ENCODE measurements at places on chromosomes 12 and 14. TPM values are rescaled to one million over a fixed set of nuclear protein-coding genes. Genes with fewer than 3 reads are reported as not detected.

- no peaks in the 10 kb centered on the region for H3K36me3 ChIP-seq
- DNase-seq = no peak
- no peaks in the 10 kb centered on the region for H3K4me1 ChIP-seq
- no peak overlapping the region for H3K27ac ChIP-seq
These were observed 1006.0 kb upstream of the TMEM132C start for GRCh38 chr12:127260999-127261398.

GRCh38 chr14:99281396-99281795, 9.4 kb upstream of the BCL11B start:
- no peak overlapping the region for H3K27ac ChIP-seq
- no peaks in the 10 kb centered on the region for H3K4me1 ChIP-seq
- H3K36me3 ChIP-seq = no peaks in the 10 kb centered on the region
- no peak for DNase-seq
- no peaks in the 10 kb centered on the region for H3K27me3 ChIP-seq
- H3K4me3 ChIP-seq = no peak overlapping the region

- H3K4me3 ChIP-seq = no peak overlapping the region
- no peaks in the 10 kb centered on the region for H3K36me3 ChIP-seq
- no peaks in the 10 kb centered on the region for H3K27me3 ChIP-seq
- no peak for DNase-seq
- no peak overlapping the region for H3K27ac ChIP-seq
- no peaks in the 10 kb centered on the region for H3K4me1 ChIP-seq
These were observed 208.8 kb downstream of the VRK1 start for GRCh38 chr14:97005934-97006333.

The KCNC2 gene
- not detected for total RNA-seq
